Stimulated activated CD4-positive, alpha-beta T cell treated with anti-CD3 and anti-CD28 coated beads, Interleukin-4, amount 100 ng/mL, for 24 hours (primary cell): ENCODE measurements at places on chromosomes 7 and 10.

- DNase-seq = no peak
Measured at GRCh38 chr7:77409739-77410547, 6.2 kb downstream of the GSAP start.

GRCh38 chr10:132335189-132336063 is 3.4 kb downstream of the LRRC27 start:
- DNase-seq = no peak

DNA sequence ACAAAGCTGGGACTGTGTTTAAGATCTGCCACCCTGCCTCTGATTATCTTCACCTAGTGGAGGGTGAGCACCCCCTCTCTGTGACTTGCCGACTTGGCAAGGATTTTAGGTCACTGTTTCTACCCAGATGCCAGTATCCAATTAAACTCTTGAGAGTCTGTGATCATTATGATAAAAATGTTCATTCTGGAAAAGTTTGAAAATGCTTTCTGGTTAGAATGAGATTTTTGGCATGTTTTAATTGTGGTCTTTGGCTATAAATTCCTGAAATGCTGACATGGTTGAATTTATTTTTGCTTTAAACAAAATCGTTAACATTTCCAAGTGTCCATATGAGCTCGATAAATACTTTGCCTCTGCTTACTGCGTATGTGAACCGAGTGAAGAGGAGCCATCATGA is 221.4 kb downstream of the BICC1 start:
- DNase-seq = no peak

DNA sequence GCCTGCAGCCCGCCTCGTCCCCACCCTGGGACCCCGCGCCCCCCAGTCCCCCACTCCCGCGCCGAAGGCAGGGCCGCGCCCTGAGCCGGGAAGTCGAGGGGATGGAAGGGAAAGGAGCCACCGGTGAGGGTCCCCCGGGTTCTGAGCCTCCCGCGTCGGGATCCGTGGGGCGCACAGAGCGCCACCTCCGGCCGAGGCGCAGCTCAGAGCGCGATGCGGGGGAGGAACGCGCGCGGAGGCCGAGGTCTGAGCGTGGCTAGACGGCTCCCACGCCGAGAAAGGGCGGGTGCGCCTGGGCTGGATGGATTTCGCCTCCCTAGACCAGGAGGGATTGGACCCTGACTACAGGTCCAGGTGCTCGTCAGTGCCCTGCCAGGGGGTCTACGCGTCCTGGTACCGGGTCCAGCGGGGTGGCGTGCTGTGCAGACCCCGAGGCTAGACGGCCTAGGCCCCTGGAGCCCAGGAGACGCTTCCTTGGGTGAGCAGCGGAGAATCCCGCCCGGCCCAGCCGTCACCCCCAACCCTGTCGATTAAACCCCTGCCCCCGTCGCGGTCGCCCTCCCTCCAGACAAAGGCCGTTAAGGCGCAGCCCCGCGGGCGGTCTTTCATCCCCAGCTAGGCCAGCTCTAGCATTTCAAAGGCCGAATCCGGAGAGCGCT is 986 bp upstream of the PDGFA start:
- no peak for DNase-seq

GRCh38 chr10:4651404-4652037 is 174.5 kb upstream of the AKR1E2 start:
- DNase-seq = peak; percentile 38

GRCh38 chr10:4028027-4028471 is 243.0 kb upstream of the KLF6 start:
- no peak for DNase-seq

DNA sequence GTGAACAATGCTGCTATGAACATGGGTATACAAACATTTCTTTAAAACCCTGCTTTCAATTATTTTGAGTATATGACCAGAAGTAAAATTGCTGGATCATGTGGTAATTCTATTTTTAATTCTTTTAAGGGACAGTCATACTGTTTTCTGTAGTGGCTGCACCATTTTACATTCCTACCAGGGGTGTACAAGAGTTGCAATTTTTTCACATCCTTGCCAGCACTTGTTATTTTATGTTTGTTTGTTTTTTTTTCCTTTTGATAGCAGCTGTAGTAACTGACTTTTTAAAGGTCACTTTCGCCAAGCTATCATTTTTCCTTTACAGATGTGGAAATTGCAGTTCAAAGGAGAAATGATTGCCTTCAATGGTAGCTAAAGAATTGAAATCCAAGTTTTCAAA is 99.5 kb downstream of the GPR85 start:
- DNase-seq = no peak

DNA sequence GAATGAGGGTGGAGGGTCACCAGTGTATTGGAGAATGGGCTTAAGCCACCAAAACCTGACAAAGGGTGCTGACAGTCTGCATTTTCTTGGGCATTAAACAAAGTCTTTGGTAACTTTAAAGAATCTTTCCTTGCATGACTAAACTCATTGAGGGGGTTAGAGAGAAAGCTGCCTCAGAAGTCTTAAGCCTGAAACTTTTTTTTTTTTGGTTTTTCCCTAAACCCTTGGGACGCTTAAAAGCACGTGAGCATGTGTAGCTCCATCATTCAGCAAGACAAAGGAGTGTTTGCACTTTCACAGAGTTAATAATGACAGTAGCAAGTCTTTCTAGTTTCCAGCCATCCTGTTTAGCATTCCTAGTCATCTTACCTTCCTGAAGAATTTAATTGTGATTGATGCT is 110.7 kb downstream of the LRMDA start:
- no peak for DNase-seq

DNA sequence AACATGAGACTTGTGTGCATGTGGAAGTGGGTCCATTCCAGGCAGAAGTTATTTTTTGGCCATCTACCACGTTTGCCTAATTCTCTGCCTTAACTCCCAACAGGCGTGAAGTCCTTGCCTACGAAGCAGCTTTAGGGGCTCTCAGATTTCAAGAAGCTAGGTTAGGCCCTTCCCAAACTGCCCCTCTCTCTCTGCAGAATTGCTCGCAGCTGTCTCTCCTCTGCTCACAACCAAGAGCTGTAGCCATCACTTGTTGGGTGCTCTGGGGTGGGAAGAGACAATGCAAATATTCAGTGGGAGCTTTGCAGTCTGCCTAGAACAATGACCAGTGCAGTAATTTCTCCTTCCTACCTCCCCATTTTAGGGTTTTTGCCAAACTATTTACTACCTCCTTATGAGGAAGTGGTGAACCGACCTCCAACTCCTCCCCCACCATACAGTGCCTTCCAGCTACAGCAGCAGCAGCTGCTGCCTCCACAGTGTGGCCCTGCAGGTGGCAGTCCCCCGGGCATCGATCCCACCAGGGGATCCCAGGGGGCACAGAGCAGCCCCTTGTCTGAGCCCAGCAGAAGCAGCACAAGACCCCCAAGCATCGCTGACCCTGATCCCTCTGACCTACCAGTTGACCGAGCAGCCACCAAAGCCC is 24.9 kb downstream of the CYP17A1 start:
- DNase-seq = no peak

GRCh38 chr7:44249639-44250234 is 49.0 kb downstream of the YKT6 start:
- no peak for DNase-seq

DNA sequence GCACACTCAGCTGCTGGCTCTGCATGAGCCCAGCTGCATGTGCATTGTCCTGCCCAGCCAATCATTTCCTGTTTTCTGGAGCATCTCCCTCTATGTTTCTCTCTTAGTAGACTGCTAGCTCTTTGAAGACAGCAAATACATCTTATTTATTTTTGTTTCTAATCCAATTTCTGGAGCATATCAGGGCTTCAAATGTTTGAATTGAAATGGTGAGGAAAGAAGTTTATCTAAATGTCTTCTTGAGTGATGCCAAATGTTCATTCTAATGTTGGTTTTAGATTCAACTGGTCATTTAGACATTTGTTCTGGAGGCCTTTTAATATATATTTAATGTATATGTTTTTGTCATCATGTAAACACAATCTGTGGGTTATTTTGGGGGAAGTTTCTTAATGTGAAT is 141.9 kb downstream of the DNAJB9 start:
- DNase-seq = no peak

DNA sequence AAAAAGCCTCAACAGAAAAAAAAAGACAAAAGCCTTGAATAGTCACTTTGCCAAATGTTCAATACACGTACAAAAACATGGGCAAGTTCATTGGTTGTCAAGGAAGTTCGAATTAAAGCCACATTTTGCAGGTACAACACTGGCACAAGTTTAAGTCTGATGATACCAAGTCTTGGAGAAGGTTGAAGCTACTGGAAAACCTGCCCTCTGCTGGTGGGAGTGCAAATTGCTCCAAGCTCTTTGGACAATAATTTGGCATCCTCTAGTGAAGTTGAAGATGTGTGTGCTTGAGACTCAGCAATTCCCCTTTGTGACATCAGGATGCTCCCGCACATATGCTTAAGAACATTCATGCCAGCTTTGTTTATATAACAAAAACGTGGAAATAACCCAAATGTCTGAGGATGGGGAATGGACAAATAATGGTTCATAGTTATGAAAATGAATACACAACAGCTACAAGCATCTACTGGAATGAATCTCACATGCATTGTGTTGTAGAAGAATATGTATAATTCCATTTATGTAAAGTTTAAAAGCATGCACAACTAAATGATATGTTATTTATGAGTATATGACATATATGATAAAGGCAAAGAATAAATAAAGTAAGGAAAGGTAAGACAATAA is 120.0 kb upstream of the PLPP4 start:
- peak; percentile 60 for DNase-seq

DNA sequence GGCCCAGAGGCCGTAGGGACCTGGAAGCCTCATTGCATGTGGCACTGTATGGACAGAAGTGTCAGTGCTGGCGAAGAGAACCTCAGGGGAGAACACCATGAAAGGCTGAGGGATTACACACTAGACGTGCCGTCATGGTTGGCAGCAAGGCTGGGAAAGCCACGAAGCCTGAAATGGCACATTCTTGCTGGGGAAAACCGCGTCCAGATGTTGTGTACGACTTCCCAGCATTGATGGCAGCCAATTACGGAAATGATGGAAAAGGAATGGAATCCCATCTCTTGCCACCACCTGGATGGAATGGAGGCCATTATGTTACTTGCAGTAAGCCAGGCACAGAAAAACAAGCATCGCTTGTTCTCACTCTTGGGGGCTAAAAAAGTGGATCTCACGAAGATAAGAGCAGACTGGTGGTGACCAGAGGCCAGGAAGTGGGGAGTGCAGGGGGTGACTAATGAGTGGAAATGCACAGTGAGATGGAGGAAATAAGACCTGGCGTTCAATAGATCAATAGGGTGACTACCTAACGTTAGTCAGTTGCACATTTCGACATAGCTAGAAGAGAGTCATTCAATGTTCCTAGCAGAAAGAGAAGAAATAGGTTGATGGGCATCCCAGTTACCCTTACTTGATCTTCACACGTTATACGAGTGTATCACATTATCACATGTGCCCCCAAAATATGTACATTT is 14.6 kb upstream of the PWWP2B start:
- no peak for DNase-seq
